Hepatocyte (in vitro differentiated cells): ENCODE measurements at places on chromosomes 11 and 22. TPM values are rescaled to one million over a fixed set of nuclear protein-coding genes. Genes with fewer than 3 reads are reported as not detected.
A peak's percentile ranks its signal among the peaks of the same experiment; 100 is the strongest.

Gene NECTIN1
- 3.7 and 7.4 TPM in 2 replicates for total RNA-seq

Gene OR10S1
- total RNA-seq, result not detected in 2 replicates

Gene SPCS2
- 51.0 and 73.7 TPM in 2 replicates for total RNA-seq

Gene APLNR
- 0.48 and 1.9 TPM in 2 replicates for total RNA-seq

Gene NPAS4
- 0.60 TPM in 1 of 2 replicates, not detected in the other for total RNA-seq

Gene RASGRP2
- 0.24 and 3.2 TPM in 2 replicates for total RNA-seq

Gene CDPF1
- total RNA-seq, result 11.1 and 13.6 TPM in 2 replicates

Gene CFL1
- 720 and 758 TPM in 2 replicates for total RNA-seq

Gene FGF4
- total RNA-seq, result not detected in 2 replicates

GRCh38 chr11:74318241-74318932 is 6.9 kb upstream of the P4HA3 start:
- no peak for DNase-seq

DNA sequence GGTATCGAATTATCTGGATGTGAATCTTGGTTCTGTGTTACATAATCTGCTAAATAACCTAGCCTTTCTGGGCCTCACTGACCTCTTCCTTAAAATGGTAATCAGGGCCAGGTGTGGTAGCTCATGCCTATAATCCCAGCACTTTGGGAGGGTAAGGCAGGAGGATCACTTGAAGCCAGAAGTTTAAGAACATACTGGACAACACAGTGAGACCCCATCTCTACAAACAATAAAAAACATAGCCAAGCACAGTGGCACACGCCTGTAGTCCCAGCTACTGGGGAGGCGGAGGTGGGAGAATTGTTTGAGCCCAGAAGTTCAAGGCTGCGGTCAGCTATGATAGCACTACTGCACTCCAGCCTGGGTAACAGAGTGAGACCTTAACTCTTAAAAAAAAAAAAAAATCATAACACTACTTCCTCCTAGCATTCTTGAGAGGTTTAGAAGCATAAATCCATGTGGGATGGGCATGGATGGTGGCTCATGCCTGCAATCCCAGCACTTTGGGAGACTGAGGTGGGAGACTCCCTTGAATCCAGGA is 72.5 kb downstream of the C11orf65 start:
- DNase-seq, result no peak

- no peak for DNase-seq
These were observed 113.8 kb upstream of the THY1 start for GRCh38 chr11:119536801-119537200.

DNA sequence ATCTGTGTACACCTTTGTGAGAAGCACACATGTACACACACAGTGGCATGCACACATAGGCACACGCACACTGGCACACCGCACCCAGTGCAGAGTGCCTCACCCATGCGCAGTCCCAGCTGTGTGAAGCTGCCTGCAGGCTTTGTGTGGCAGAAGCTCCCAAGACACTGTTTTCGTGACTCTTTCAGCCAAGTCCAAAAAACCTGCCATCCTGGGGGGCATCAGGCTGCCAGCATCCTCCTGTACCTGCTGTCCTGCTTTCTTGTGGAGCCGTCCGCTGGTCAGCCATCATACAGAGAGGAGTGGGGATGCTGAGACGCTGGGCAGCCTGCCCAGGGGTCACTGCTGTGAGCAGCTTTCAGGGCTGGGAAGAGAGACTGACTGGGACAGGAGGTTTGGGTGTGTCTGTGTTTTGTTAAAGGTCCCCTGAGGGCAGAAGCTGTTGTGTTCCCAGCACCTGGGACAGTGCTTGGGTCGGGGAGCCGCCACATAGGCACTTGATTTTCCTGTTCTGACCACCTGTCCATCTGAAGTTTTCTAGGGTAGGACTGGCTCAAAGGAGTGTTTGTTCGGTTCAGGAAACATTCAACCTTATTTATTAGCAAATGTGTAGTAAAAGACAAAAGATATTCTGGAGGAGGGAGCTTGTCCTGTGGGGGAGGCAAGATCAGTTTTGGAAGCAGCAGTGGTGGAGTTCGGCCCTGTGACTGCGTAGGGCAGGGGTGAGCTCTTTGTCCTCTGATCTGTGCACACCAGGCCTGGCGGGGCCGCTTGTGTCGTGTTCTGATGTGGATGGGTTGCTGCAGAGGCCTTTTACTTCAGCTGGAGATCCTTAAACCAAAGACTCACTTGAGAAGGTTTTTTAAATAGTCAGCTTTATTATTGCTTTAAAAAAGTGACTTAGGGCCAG is 29.7 kb downstream of the AP2A2 start:
- DNase-seq, result no peak

DNA sequence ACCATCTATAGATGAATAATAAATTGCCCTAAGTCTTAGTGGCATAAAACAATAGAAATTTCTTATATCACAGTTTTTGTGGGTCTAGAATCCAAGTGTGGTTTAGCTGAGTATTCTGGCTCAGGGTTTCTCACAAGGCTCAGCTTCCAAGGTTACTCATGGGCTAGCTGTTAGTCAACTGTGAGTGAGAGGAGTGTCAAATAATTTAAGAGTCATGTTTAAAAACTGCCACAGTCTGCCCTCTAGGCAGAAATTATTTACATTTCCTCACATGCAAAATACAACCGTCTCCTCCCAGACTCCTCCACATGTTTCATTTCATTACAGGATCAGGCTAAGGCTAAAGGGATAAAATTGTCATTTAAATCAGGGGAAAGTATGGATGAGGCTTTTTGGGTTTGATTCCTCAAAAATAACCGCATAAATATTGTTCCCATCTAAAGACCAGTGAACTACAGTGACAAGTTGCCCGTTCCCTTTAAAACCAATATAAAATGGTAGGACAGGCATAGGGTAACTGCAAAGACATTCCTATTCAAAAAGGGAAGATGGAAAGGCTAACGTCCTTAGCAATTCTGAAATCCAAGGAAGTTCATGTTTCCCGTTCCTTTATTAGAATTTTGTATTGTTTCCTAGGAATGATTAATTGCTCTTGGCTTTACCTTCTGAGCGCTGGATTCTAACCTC is 324.3 kb downstream of the DYNC2H1 start:
- no peak for DNase-seq

GRCh38 chr22:25875461-25875860 is 133.5 kb downstream of the MYO18B start:
- no peak for DNase-seq

DNA sequence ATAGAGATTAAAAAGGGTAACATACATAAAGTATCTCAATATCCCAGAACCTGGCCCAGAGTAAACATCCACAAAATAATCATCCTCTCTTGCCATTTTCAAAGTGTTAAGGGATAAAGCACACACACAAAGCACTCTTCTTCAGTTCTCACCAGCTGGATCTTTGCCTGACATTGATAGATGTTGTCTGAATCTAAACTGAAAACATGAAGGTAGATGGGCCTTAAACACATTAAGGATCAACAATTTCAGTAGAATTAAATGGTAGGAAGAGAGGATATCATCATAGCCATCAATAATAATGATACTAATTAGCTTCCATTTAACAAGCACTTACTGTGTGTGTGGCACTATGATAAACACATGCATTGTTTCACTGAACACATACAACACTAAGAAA is 261.1 kb downstream of the OPCML start:
- no peak for DNase-seq

- no peak for DNase-seq
These were observed 61.3 kb downstream of the DENND5A start for GRCh38 chr11:9203691-9204311.

GRCh38 chr11:19868281-19868821 is 155.7 kb downstream of the NAV2 start:
- peak; percentile 34 for DNase-seq

- DNase-seq, result no peak
These were observed 18.2 kb downstream of the DAGLA start for GRCh38 chr11:61698173-61698948.

- no peak for DNase-seq
These were observed 37.0 kb upstream of the KIRREL3 start for GRCh38 chr11:127037596-127037995.

DNA sequence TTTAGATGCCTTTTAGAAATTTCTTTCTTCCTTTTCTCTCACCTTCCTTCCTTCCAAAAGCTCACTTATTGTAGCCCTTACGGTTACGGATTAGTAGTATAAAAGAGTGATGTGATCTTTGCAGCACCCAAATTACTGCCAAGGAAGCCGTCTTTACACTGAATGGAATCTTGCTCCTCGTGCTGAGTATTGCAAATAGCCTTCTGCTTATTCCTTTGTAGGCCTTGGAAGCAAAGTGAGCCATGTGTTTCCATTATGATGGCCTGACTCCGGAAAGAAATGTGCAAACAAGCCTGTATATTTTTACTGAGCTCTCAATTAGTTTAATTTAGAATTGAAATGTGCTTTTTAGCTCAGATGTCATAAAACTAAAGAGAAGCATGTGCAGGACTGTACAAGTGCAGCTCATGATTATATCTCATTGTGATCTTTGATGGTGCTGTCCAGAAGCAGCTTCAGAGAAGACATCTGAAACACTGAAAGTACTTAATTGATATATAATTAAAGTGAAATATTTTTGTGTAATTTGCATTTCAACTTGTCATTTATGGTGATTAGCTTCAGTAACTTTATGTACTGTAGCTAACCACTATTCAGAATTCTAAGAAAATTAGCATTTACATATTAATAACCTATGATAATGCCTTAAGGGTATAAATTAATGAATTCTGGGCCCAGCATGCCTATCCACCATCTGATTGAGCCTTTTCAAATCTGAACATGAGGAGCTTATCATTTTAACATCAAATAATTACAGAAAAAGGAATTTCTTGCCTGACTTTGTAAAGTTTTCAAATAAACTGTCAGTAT is 129.3 kb downstream of the GRIA4 start:
- no peak for DNase-seq

- peak; percentile 39 for DNase-seq
These were observed 85.2 kb downstream of the CCDC81 start for GRCh38 chr11:86459682-86460460.

- DNase-seq, result no peak
These were observed 15.0 kb upstream of the FGF3 start for GRCh38 chr11:69834251-69834650.

- DNase-seq, result no peak
These were observed 23.5 kb upstream of the PICK1 start for GRCh38 chr22:38033522-38034277.

DNA sequence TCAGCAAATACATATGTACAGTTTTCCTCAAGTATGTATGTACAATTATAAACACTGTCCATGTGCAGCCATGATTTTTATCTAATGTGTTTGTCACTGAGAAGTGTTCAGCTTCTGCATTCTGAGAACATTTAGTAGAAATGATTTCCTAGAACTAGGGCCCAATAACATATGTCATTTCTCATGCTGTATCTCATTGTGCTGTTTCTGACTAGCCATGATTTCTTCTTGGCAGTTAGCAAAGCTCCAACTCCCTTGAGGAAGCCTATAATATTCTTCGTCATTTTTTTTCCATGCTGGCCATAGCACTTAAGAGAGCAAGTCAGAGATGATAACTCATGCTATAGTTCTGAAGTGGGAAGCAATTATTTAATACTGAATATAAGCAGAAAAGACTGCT is 187.8 kb downstream of the DDX10 start:
- no peak for DNase-seq

DNA sequence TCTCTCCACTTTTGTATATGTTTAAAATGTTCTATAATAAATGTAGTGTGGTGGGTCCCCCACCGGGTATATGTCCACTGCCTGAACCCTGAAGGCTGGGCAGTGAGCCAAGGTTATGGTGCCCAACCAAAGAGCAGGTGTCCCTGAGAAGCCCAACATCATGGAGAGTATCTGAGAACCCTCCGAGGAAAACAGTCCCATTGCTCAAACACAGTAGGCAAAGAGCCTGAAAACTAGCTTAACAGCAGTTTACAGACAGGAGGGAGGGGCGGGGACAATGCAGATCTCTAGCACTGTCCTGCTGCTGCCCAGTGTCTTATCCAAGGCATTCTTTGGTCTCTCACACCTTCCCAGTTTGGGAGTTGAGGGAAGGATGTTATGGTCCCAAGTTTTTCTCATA is 91.0 kb downstream of the TMPRSS5 start:
- DNase-seq, result no peak

DNA sequence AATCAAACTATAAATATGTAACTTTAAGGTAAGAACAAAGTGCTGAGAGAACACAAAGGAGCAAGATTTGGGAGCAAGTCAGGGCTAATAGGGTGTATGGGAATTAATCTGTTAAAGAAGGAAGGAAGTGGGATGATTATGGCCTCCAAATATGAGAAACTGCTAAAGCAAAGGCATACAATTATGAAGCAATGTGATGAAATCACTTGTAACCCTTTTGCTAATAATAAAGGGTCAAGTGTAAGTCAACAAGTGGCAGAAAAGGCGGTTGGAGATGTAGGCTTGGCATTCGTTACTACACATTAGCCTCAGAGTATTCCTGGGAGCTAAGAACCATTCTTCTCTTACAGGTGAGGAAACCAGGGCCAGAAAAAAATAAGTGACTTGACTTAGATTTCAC is 1002.3 kb upstream of the TENM4 start:
- DNase-seq, result no peak

DNA sequence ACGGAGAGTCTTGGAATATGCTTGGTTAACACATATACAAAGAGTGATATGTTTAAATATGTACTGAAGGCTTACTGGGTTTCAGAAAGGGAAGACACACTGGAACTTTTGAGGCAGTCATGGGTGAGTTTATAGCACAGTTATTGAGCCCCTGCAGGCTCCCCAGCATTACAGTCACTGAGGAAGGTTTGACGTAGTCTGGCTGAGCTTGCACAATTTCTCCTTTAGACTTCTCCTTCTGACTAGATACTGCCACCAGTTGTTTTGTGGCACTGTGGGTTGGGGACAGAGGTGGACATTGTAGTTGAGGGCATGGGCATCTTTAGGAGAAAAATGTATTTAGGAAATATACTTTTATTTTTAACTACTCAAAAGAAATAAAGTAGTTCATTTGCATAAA is 285.4 kb downstream of the C11orf87 start:
- DNase-seq, result no peak

DNA sequence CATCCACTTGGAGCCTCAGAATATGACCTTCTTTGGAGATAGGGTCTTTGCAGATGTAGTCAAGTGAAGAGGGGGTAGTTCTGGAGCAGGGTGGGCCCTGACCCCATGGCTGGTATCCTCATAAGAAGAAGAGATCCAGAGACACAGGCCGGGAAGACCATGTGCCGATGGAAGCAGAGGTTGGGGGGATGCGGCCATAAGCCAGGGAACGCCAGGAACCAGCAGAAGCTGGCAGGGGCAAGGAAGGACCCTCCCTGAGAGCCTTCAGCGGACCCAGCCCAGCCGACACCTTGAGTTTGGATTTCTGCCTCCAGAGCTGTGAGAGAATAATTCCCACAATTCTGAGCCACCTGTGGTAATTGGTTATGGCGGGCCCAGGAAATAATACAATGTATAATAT is 26.1 kb upstream of the SMIM38 start:
- DNase-seq, result no peak

DNA sequence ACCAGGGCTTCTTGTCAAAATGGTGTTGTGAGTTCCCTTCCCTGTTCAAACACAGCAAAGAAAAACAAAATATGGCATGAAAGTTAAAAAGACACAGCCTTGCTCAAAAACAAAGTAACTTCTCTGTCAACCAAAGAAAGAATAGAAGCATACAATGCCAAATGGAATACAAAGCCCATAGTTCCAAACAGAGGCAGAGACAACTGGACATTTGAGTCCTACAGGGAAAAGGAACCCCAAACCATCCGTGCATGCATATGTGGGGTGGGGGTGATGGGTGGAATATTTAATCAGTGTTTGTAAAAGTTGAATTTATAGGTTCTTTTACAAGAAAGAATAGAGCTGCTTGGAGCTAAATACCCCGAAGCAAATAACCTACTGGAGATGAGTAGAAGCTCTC is 218.7 kb downstream of the FAM76B start:
- no peak for DNase-seq
